ENCODE measurements at places on chromosomes 1 and 21. TPM values are rescaled to one million over a fixed set of nuclear protein-coding genes. Genes with fewer than 3 reads are reported as not detected.

SLC35F3 gene
- total RNA-seq, result 0.15 TPM

DMBX1 gene
- total RNA-seq, result not detected

C1orf87 gene
- total RNA-seq, result not detected

FAM72B gene
- 0.14 TPM for total RNA-seq

RORC gene
- 109 TPM for total RNA-seq

RXRG gene
- total RNA-seq, result 12.8 TPM

SPRR3 gene
- total RNA-seq, result 0.32 TPM

ELAPOR1 gene
- 0.46 TPM for total RNA-seq

CYYR1 gene
- 7.1 TPM for total RNA-seq

MSH4 gene
- 1.0 TPM for total RNA-seq

PLA2G4A gene
- total RNA-seq, result 0.57 TPM

GALE gene
- total RNA-seq, result 6.7 TPM

GRCh38 chr1:89298461-89298860 lies 25.8 kb upstream of the GBP5 start:
- no peak for DNase-seq

DNA sequence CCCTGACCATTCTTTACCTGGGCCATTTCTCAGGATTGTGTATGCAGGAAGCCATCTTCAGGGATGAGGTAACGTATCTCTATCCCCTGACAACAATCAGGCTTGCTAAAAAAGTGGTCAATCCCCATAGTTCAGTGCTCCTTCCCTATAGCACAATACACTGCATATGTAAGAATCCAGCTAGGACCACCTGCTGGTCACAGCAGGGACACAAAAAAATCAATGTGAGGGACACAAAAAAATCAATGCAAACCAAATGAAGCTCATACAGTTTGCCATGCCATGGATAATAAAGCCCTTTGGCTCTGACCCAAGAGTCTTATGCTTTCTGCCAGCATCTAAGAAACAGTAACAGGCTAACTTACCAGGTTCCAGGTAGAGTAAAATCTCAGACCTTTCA lies 16.3 kb downstream of the ACBD6 start:
- DNase-seq, result no peak

- no peak for DNase-seq
Observed at GRCh38 chr1:15305468-15305770, 58.4 kb downstream of the FHAD1 start.

GRCh38 chr1:164647211-164647610 lies 88.2 kb downstream of the PBX1 start:
- DNase-seq, result no peak

DNA sequence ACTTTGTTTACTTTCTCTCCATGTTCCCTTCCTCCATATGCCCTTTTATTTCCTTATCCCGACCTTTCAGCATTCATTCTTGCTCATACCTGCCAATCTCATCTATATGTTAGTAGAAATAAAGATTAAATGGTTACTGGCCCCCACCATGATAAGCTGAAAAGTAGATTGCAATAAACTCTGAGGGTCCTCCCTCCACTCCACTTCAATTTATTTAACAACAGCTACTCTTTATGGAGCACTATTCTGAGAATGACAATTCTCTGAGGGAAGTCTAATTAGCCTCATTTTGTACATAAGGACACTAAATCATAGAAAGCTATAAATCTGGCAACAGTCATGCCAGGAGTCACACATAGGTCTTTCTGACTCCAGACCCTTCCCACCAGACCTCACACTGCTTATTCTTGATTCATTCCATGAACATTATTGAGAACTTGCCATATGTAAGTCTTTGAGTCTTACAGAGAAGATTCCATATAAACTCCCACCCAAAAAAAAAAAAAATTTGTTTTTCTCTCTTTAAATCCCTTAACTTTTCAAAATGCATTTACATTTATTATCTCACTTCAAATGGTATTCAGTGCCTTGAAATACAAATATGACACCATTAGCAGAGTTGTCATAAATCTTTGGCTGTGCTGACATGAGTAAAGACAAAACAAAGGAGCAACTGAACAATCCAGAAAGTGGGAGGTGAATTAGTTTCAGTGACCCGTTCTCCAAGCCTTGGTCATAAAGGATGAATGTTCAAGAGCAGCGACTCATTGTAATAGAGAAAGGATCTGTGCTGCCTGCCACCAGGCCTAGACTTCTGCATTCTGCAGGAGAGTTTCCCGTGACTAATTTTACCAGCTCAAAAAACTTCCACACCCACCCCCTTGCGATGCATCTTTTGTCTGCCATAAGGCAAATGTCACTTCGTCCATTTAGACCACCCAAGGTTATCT lies 28.5 kb downstream of the PALMD start:
- no peak for DNase-seq

DNA sequence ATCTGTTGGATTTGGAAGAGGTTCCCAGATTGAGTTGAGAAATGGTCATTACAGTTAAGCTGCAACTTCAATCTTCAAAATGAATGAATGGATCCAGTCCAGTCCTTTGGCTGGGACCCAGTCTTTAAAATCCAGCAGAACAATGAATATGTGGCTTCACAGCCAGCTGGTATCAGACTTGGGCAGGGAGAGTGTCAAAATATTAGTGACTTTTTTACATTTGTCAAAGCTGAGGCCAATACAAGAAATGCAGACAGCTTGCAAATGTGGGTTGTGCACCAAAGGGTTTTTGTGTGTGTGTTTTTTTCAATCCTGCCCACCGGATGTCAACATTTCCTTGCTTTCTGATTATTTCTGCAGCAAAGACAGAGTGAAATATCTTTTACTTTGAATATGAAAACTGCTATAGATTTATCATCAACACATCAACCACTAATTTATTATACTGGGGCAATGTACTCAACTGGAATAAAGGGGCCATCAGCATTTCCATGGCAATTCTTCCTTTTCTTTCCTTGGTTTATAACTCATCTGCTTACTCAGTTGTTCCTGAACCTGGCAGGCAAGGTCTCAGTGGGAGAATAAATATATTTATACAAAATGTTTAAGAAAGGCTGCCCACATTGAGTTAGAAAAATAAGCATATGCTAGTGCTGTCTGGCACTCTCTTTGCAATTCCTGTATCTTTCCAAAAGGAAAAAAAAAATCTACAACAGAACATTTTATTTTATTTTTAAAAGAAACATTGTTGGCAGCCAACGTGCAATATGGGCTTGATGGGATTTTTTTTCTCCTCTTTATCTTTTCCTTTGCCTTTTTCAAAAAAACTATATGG lies 491.6 kb upstream of the C1orf87 start:
- DNase-seq, result no peak

DNA sequence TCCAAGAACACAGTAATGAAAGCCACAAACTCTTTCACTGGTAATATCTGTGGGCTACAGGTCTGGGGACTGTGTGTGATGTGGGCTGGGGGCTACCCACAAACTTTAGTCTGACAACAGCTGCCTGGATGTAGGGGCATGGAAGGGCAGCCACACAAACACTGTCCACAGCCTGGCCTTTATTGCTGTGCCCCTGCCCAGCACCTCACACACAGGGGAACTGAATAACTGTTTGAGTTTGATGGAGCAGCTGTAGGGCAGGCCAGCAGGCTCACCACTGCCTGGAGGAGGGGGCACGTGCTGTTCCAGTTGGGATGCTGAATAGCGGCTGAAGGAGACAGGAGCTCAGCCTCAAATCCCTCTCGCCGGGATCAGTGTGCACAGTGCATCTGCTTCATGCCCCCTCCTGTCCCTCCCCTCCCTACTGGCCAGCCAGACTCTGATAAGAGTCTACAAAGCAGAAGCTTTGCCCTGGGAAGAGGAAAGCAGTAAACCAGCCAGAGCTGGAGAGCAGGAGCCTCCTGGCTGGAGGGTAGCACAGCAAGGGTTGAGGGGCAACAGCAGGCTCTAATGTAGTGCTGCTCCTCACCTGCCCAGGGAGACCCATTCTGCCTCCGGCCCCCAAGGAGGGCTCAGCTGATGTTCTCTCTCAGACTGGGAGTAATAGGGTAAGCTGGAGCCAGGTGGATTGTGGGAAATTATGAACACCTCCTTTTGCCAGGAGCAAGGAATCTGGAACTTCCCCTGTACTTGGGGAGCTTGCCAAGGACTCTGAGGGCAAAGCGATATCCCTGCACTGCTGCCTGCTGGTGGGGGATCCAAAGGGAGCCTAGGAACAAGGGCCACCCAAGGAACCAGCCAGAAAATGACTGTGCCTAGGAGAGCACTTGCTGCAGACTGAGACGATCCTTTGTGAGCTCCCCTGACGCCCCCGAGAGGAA lies 70.2 kb upstream of the GOLT1A start:
- DNase-seq, result no peak

DNA sequence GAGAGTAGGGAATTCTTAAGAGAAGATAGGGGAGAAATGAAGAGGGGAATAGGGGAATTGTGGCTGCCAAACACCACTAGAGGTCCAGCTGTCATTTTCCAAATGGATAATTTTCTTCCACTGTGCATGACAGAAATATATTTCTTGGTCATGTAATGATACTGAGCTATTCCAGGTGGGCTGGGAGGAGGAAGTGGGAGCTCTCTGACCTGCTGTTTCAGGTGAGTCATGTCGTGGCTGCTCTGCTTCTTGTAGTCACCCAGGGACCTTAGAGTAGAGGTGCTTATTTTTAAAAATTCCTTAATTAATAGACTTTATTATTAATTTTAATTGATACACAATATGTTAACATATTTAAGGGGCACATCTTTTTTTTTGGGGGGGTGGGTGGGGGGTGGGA lies 11.9 kb downstream of the PDE4B start:
- no peak for DNase-seq

GRCh38 chr1:93878501-93878888 lies 511 bp downstream of the DNTTIP2 start:
- DNase-seq, result peak; percentile 82

GRCh38 chr1:173870252-173871075 lies 2.3 kb downstream of the ZBTB37 start:
- DNase-seq, result no peak

DNA sequence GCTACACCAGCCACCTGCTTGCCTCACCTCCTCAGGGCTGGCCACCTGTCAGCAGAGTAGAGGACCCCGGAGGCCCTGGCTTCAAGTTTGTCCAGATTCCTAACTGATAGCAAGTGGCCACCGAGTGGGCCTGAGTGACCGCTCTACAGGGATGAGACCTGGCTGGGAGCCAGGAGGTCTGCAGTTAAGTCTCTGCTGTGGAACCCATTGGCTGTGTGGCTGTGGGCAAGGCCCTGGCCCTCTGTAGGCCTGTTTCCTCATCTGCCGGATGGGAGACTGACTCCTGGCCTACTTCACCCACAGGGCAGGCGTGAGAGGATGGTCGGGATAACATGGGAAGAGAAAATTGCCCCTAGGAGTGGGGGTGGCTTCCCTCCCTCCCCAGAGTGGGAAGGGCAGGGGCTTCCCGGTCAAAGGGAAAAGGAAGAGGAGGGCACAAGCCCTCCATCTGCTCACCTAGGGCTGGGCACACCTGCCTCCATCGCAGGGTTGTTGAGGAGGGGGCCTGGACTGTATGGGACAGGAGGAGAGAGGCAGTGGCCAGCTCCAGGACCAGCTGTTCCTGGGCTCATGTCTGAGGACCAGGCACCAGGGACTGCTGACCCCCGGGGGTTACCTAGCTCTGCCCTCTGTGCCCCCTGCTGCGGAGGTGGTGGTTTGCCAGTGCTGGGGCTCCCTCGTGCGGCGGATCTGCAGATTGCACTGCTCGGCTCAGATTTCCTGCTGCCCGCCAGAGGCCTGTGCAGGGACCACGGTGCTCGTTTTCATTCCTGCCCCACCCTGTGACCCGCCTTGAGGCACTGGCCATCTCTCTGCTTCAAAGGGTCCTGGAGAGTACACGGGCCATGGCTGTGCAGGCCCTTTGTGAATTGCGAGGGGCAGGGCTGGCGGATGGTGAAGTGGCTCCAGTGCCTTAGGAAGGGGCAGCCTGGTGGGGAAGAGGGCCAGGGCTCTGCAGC lies 9.1 kb upstream of the MTFR1L start:
- DNase-seq, result peak; percentile 74

DNA sequence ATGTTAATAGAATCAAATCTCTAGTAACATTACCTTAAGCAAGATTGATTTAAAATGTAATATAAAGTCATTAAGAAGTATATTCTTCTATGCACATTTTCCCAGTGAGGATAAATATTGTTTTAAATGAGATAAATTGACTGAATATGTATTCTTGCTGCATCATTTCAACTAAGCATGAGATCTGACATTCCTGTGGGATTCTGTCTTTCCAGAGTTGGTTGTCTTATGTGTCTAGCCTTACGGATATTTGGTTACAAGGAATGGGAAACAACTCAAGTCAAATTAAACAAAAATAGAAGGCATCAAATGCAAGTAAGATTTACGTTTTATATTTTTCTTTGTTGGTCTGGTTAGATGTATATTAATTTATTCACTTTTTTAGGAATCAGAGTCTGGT lies 287.5 kb downstream of the PTGER3 start:
- no peak for DNase-seq

DNA sequence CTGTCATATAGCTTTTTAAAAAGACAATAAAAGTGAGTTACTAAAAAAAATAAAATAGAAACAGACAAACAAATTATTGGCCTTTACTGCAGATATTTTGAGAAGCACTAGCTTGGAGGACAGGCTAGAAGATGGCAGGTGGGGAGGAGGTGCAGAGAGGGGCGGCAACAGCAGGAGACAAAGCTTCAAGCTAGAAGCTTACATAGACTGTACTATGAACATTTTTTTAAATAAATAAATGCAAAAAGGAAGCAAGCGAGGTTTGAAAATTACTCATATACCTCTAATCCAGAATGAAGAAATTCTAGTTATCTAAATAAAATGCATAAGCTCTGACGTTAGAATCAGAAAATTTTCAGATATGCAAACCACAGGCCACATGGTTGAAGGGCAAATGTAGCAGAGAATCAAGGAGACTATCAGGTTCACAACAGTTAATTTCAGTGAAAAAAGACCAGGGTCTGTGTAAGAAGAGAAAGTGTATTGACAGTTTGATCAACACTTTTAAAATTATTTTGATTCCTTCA lies 54.9 kb downstream of the NRIP1 start:
- DNase-seq, result no peak

GRCh38 chr1:237050185-237050584 lies 8.2 kb downstream of the RYR2 start:
- DNase-seq, result no peak

DNA sequence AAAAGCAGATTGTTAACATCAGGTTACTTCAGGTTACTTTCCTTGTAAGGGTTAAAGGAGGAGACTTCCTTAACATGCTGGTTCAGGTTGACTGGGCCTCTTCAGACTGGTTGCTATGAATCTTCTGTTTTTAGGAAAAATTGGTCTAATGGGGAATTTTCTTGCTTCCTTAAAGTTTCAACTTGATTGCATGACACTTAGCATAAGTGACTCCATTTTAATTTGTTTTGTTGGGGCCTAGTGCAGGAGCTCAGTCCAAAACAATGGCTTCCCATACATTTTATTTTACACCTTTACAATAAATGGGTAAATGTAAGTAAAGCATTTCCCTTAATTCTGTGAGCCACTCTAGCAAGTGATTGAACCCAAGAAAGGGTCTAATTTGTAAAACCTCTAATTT lies 53.8 kb downstream of the SLC16A1 start:
- DNase-seq, result no peak

DNA sequence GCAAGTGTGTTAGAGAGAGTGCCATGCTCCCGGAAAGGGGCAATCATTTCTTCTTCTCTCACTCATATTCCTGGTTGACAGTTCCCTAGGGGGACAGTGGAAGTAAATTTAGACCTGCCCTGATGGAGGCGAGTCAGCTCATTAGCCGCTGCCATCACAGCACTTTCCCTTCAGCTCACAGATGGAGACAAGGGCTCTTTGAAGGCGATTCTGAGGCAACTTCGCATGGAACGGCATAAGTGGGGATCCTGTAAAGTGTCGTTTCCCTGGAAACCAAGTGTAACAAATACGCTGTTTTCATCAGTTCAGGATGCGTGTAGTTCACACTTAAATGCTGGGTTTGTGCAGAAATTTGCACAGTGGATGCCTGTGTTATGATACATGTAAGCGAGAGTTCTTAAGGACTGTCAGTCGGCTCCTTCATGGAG lies 114.5 kb upstream of the TMPRSS15 start:
- DNase-seq, result no peak
